ENCODE measurements at places on chromosomes 2 and 18.

- DNase-seq, result no peak
Observed at GRCh38 chr2:70520825-70521224, 32.8 kb downstream of the TGFA start.

- no peak for DNase-seq
Observed at GRCh38 chr2:16239296-16239850, 299.0 kb downstream of the MYCN start.

DNA sequence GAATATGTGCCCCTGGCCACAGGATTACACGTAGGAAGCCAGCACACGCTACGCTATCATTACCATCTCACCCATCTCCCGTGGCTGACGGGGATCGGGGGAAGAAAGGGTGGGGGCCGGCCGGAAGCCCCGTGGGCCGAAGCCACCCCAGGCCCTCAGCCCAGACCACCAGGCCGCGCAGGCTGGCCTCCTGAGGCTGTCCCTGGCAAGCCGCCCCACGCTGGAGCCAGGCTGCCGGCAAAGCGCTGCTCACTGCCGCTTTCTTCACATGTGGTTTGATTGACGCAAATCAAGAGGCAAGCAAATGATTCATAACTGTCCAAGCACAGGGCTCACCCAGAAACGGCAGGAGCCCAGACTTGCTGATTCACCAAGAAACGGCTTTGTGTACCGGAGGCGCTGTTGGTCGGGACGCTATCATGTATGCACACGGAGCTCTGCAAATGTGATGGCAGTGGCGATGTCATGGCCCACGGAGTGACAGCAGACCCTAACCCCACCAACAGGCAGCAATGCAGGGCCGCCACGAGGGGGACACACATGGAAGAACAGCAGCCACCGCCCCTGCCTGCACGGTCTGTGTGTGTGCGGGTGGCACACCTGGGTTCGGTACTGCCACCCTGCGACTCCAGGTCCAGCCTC, 125.7 kb downstream of the HDAC4 start:
- DNase-seq, result peak; percentile 97

GRCh38 chr2:229153267-229153666, 117.8 kb downstream of the PID1 start:
- DNase-seq, result no peak

DNA sequence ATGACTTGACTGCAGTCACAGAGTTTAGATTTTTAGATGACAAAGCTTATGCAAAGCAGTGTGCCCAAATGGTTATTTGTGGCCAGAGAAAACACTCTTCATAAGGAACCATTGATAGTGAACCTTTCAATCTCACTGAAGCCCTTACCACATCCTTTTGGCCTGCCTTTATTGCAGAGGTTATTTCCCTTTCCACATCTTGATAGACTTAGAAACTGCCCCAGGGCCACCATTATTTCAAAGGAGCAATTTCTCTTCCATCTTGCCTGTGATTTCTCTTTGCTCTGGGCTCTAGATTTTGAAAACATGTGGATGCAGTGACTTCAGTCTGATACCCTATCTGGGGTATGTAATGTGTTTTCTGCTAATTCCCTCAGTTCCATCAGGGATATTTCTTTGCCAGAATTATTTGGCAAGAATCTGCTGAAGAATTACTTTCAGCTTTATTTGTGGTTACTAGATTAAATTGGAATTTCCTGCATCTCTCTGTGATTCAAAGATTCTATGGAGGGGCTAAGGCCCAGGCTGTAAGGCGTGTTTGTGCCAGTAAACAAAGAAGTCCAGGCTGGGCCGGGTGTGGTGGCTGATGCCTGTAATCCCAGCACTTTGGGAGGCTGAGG, 51.0 kb downstream of the MOGAT1 start:
- no peak for DNase-seq

- DNase-seq, result no peak
Observed at GRCh38 chr2:235670974-235671787, 177.3 kb downstream of the AGAP1 start.

- DNase-seq, result no peak
Observed at GRCh38 chr2:173982918-173983317, 17.7 kb upstream of the SP3 start.

DNA sequence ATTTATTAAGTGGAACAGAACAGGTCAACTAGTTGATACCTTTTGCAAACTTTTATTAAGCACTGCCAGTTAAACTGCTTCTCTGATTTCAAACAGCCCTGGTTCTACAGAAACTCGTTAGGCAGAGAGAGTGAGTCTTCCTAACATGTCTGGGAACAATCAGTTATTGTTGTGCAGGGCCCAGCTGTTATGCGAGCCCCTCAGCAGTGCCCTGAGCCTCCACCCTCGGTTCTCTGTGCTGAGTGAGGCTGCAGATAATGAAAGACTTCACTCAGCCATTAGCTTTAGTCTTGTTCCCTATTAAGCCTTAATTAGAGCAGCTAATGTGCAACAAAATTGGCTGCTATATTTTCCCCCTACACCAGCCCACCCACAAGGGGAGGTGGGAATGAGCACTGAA, 39.6 kb downstream of the KCTD18 start:
- DNase-seq, result no peak

DNA sequence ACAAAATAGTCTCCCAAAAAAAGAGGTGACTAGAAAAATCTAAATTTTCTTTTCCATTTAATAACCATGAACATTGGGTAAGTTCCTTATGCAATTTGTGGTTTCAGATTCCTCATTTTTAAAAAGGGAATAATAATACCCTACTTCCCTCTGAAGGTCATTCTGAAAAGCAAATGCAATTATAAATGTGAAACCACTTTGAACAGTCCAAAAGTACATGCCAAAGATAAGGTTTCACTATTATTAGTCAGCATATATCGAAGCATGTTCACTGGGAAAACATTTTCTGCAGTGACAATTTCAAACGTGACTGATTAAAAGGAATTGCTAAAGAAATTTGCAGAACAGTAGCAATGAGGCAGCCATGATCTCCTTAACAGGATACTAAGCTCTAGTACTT, 100.1 kb upstream of the RNF152 start:
- DNase-seq, result no peak

DNA sequence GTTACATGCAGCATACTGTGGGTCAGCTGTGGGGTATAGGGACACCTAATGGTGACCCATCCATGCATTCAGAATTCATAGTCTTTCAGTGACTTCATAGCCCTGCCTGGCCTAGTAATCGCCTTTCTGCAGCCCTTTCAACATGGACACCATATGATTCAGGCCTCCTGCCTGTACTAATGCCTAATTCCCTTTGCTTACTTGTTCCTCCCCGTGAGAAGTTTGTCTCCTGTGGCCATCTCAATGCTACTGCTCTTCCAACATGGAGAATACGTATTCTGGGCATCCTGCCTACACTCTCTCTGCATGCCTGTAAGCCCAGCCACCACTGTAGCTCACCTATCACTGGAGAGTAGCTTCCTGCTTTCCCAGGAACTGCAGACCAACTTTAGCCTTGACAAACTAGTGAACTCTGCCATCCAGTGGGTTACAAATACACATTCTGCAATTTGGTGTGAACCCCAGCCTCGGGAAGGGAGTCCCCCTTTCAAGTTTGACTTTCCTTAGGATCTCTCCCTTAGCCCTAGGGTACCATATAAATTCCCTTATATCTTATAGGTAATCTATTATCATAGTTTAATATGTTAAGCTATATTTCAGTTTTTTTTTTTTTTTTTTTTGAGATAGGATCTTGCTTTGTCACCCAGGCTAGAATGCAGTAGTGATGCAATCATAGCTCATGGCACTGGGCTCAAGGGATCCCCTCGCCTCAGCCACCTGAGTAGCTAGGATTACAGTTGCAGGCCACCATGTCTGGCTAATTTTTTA, 22.3 kb downstream of the M1AP start:
- no peak for DNase-seq

- no peak for DNase-seq
Observed at GRCh38 chr18:47915229-47915628, 15.2 kb downstream of the SMAD2 start.

DNA sequence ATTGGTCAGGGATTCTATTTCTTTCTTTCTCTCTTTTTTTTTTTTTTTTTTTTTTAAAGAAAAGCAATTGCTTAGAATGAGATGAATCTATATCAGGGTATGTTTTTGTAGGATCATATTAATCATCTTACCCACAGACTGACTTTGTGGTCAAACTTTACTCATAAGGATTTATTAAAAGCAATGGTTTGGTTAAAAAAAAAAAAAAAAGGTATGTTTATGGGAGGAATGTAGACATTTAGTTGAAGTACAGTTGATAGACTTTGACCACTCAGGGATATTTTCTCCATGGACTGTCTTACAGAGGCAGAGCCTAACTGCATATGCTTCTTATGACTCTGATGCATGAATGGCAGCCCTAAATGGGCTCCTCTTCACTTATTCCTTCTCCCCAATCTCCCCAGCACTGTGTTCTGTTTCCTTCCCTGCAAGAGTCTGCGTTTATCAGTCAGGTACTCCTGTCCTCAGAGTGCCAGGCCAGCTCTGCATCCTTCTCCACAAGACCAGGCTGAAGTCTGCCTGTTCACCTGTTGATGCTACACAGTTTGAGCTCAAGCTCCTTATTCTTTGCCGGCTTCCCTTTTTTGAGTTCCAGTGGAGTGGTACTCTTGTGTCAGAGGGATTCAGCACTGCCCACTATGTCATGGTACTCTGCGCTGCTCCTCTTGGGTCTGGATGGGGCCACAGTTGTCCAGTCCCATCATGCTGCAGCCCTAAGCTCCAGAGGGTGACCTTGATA, 24.3 kb downstream of the CRIM1 start:
- DNase-seq, result no peak

- no peak for DNase-seq
Observed at GRCh38 chr18:77522051-77522675, 272.5 kb downstream of the GALR1 start.

- no peak for DNase-seq
Observed at GRCh38 chr18:12361770-12362378, 15.2 kb downstream of the AFG3L2 start.

DNA sequence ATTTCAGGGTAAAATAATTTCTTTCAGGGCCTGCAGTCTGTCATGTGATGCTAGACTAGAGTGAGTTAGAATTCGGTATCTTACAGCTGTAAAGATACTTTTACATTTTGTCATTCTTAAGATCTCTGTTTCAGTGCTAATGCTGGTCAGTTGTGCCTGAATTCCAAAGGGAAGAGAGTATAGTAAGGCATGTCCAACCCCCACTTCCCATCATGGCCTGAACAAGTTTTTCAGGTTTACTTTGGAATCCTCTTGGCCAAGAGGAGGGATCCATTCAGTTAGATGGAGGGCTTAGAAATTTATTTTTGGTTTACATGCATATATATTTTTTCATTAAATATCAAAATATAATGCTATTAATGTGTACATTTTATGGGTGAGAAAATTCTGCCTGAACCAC, 596.6 kb downstream of the XIRP2 start:
- no peak for DNase-seq

DNA sequence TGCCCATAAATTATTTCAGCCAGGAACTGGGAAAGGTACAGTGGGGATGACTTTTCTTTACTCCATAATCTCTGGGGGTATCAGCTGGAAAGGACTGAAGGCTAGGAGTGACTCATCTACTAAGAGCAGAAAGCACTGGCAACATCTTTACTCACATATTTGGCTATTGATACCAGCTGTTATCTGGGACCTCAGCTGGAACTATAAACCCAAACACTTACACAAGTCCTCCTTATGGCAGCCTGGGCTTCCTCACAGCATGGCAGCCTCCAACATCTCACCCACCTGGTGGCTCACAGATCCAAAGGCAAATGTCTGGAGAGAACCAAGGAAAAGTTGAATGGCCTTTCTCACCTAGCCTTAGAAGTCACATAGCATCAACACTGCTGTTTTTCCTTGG, 379.0 kb upstream of the RND3 start:
- DNase-seq, result no peak

DNA sequence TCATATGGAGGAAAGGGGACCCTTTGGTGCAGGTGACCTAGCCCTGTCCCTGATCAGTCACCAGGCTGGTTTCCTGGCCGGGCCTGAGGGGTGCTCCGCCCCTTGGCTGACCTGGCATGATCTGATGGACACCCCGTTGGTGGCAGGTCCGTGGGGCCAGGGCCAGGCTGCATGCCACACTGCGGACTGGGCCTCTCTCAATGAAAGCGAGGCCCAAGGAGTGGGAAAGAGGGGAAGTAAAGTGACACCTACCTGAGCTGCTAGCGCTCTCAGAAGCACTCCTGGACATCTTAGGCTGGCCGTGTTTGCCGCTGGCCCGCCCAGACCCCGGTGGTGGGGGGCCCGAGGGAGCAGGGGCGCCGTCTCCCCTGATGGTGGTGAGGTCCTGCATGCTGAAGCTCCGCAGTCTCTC, 33.1 kb downstream of the MRPL35 start:
- no peak for DNase-seq

GRCh38 chr2:229407170-229407569, 136.1 kb upstream of the PID1 start:
- DNase-seq, result peak; percentile 86

- no peak for DNase-seq
Observed at GRCh38 chr18:22838639-22839277, 94.4 kb upstream of the RBBP8 start.

GRCh38 chr2:28390746-28391563, 1.7 kb upstream of the FOSL2 start:
- DNase-seq, result no peak

- DNase-seq, result no peak
Observed at GRCh38 chr2:233250985-233251305, 528 bp upstream of the ATG16L1 start.

GRCh38 chr2:37886745-37887144, 38.3 kb upstream of the RMDN2 start:
- no peak for DNase-seq

- DNase-seq, result no peak
Observed at GRCh38 chr18:44741511-44741910, 60.8 kb downstream of the SETBP1 start.

- no peak for DNase-seq
Observed at GRCh38 chr2:50851886-50852285, 180.0 kb downstream of the NRXN1 start.

GRCh38 chr2:32750880-32751279, 123.0 kb downstream of the TTC27 start:
- no peak for DNase-seq

DNA sequence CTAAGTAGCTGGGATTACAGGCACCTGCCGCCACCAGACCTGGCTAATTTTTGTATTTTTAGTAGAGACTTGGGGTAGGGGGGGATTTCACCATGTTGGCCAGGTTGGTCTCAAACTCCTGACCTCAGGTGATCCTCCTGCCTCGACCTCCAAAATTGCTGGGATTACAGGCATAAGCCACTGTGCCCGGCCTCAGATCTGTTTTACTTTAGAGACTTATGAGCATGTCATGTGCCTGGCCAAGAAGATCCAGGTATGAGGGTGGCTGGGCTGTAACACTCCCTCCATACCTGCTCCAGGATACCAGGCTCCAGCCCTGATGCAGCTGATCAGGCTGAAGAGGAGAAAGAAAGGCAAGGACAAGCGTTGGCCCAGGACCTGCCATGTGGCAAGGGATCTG, 125.0 kb downstream of the LPIN1 start:
- DNase-seq, result no peak

- no peak for DNase-seq
Observed at GRCh38 chr18:72122103-72122502, 422.0 kb downstream of the CBLN2 start.

GRCh38 chr18:75317703-75318102, 107.1 kb downstream of the TSHZ1 start:
- DNase-seq, result no peak

GRCh38 chr2:96267159-96267971, 1.3 kb downstream of the CIAO1 start:
- DNase-seq, result peak; percentile 39

Measured in HCT116 (cell line).